ENCODE measurements at places on chromosomes 4 and X. TPM values are rescaled to one million over a fixed set of nuclear protein-coding genes. Genes with fewer than 3 reads are reported as not detected.
A peak's percentile ranks its signal among the peaks of the same experiment; 100 is the strongest.

DNA sequence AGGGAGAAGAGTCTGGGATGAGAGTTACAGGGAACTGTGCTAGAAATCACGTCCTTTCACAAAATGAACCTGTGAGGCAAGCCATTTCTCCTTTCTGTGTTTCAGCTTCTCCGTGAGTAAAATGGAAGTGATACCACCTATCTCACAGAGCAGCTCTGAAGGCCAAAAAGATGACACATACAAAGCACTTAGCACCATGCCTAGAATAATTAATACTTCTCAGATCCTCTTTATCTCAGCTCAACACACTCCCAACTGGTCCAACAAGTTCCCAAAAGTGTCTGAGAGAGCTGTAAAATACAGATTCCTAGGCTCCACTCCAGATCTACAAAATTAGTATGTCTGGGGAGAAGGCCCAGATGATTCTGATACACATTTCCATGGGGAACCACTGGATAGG, 38.3 kb downstream of the LHFPL1 start:
- DNase-seq: no peak

The PKD2 gene
- total RNA-seq: 101 TPM

- DNase-seq: no peak
Observed at GRCh38 chr4:183107891-183108459, 8.9 kb downstream of the WWC2 start.

- no peak for DNase-seq
Observed at GRCh38 chr4:168654104-168654847, 157.4 kb downstream of the PALLD start.

The CENPE gene
- 1.5 TPM for total RNA-seq

GRCh38 chrX:40299641-40300046, 201.9 kb upstream of the BCOR start:
- DNase-seq: no peak

DNA sequence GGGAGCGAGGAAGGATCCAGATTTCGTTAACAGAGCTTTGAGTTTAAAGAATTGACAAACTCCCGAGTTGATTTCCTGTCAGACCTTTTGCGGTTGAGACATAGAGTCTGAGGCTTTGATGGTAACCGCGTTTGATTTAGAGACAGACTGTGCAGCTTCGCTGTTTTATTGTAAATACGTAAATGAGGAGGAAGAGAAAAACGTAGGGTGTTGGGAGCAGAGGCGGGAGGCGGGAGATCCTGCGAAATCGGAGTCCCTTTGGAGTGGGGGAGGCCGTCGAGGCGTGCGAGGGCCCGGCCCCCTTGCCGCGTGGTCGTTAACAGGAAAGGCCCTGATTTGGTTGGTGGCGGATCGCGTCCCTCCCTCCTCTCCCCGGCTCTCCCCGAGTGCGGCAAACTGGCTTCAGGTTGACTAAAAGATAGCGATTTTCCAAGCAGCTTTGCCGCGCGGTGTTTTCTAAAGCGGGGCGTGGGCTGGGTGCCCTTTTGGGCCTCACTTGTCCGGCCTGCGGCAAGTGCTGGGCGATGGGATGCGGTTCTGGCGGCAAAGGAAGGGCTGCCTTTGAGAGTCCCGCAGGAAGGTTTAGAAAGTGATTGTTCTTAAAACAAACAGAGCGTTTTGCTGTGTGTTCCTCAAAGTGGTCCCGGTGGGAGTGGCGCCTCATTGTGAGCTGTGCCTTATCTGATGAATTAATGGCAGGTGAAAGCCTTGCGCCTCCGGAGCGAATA, 857 bp downstream of the SCML1 start:
- peak; percentile 12 for DNase-seq

DNA sequence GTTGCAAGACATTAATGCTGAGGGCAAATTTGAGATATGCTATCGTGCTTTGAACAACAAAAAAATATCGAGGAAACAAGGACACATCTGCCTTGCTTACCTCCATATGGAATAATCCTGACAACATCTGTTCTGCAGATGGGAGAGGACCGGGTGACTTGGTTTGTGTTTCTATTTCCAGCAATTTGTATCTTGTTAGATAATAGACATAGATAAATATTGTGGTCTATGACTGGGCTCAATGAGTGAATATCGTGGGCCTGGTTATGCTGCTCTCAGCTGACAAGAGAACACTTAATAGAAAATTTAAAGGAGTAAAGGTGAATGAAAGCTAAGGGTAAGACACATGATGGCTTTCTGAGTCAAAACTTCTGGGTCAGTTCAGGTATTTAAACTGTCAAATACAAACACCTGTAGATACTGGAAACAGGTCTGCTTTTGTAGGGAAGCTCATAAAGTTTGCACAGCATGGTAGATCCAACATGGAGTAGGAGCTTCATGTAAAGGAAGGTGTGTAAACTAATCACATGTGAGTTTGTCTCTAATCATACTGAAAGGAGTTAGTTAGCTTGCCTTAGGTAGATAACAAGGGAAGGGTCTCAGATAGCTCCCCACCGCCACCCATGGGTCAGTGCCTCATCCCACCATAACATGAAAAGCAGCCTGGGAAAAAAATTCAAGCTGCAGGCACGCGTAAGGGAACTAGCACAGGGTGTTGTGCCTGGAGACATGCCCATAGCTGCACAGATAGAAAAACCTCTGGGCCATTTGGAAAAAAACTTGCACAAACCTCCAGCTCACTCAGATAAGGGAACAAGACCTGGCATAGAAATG, 904.1 kb upstream of the EPHA5 start:
- DNase-seq: peak; percentile 95

- DNase-seq: no peak
Observed at GRCh38 chr4:8861576-8862295, 9.9 kb downstream of the HMX1 start.

GRCh38 chr4:55866973-55867574, 13.6 kb downstream of the EXOC1 start:
- peak; percentile 77 for DNase-seq
